GM12865 (cell line): ENCODE measurements at places on chromosomes 7 and 10.

DNA sequence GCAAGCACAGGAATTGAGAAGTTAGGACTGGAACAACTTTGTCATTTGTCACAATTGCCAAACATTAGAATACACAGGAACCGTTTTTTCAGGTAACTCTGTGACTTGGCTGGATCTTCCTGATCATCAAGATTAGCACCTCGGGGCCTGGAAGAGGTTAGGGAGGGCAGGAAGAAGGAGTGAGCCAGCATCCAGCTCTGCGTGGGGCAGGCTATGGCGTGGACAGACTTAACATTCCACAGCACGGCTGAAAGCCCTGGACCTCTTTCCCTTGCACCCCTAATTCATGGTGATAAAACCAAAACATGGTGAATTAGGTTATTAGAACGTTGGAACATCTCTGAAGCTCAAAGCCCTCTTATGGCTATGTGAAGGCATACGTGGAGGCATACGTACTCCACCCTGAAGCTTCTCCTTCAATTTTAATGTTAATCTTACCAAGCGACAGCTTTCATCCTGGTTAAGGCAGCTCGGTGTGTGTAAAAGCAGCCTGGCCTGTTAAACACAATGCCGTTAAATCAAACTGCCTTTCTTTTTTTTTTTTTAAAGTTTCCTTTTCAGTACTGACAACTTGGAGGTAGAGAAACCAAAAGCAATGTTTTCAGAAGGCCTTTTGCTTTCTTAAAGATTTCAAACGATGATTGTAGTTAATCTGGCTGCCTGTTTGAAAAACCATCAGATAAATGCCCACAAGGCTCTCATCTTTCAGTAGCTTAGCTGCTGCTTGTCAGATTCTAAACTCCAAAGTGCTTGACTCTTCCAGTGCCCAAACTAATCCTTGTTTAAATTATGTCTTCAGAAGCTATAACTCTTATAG, 4.5 kb downstream of the GRK5 start:
- peak; percentile 42 for DNase-seq

DNA sequence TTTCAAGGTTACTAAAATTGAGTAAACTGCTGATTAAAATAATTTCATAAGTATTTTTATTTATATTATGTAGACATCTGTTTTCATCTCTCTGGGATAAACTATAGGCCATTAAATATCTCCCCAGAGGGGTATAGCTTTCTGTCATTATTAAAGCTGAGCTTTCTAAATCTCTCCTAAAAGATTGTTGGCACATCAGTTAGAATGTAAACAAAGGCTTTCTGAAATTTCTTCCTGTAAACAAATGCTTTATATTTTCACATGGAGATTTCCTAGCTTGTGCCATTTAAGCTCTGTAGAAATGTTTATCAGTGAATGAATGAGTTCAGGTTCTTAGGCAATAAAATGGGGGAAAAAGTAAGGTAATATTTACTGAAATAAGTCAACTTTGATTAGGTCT, 35.7 kb downstream of the PPP1R9A start:
- DNase-seq, result no peak

DNA sequence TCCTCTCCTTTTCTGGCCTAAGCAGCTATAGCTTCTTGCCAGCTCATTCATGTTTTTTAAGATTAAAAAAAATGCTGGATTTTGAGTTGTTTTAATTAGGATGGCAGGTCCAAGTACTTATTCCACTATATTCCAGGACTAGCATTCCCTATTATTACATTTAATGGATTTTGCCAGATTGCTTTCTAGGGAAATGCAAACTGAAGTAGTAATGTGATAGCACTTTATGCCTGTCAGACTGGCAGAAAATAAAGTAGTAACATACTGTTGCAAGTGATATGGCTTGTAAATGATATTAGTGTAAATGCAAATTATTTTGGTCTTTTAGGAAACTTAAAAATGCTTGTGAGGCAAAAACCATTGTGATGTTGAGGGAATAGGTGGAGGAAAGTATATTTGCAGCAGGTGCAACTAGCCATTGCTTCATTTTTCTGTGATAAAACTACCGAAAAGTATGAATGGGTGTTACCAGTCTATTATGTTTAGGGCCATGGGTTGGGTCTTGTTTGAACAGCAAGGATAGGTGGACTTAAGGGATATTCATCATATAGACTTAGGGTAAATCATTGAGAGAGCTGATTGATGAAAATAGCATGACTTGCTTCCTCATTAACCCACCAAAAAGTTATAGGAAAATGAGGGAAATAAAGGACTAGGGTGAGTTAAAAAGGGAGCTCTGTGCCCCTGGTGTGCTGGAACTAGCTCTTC, 19.9 kb downstream of the ZNRF2 start:
- DNase-seq, result no peak

GRCh38 chr7:130988443-130988842, 254.4 kb upstream of the KLF14 start:
- DNase-seq, result no peak

DNA sequence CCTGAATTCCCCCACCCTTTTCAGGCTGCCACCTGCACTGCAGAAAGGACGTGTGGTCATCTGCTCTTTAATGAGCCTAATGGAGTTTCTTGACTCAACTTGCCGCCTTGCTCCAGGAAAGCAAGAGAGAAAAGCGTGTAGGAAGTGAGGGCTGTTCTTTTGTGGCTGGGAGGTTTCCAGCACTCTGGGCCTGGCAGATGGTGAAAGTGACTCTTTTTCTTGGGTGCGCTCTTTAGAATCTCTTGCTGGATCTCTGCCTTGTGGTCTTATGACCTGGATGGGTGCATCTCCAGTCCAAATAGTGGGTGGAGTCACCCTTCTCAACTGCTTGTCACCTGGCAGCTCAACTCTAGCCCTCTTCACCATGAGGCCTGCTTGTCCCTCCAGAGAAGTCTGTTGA, 244.0 kb downstream of the SORCS1 start:
- DNase-seq, result no peak

DNA sequence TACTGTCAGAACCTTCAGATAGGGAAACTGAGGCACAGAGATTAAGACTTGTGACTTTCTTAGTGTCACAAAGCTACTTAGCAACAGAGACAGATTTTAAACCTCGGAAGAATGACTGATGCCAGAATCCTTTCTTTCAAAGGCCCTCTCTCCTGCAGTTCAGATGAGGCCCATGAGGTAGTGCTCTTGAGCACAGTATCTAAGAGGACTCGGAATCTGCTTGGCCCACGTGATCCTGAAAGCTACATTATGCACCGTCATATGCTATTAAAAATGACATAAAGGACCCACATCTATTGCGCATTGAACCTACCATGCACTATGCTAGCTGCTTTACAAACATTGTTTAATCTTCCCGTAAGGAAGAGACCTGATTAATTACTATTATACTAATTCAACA, 355.9 kb downstream of the SFMBT2 start:
- peak; percentile 28 for DNase-seq

DNA sequence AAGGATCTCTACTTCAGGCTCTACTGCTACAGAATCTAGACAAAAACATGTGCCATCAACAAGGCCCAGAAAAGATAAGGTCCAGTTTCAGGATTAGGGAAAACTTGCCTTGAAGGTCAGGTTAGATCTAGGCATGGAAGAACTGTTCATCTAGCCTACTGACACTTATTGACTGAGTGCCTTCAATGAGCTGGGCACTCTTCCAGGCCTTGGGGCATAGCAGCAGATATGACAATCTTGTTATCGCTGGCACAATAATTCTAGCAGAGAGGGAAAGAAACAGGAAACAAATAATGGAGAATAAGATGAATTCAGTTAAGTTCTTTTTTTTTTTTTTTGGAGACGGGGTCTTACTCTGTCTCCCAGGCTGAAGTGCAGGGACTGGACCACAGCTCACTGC, 71.6 kb downstream of the ADCYAP1R1 start:
- no peak for DNase-seq

DNA sequence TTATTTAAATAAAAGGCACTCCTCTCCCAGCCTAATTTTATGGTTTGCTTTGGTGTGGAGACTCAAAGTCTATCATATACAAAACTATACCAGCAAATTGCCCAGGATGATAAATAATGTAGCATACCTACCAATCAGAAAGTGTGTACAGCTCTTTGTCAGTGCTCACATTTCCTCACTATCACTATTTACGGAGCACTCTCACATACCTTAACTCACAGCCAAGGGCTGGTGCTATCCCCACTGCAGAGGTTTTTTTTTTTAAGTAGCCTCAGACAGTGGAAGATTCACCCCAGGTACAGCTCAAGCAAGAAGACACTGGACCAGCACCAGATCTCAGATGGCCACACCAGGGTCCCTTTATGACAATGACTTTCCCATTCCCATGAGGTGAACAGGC, 2.5 kb downstream of the PDLIM1 start:
- no peak for DNase-seq

GRCh38 chr10:109178591-109178990, 744.7 kb downstream of the XPNPEP1 start:
- no peak for DNase-seq

GRCh38 chr10:45374350-45375052, 485 bp downstream of the ALOX5 start:
- peak; percentile 29 for DNase-seq

DNA sequence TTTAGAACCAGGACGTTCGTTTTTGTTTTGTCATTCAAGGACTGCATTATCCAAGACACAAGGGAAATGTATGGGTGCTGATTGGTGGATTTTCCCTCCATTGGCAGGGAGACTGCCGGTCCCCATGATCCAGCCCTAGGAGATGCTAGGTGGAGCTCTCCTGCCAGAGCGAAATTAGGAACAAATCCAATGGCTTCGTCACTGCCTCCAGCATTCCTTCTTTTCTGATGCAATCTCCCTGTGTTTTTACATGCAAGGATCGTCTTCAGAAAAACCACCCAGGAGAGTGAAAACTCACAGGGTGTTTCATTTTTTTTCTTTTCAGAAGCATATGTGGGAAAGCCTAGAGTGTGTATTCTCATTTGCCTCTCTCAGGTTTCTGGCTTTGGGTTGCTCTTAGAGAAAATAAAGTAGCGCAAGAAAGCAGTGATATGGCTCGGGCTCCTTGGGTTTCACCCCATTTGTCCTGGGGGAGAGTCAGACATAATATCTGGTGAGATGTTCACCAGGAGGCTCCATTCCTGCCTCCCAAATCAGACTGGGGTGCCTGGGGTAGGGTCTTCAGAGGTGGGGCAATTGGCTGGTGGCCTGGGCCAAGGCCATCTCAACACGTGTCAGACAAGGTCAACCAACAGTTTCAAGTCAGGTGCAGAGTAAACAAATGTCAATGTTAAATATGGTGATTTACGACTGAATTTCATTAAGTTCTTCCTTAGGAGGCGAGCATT, 450.9 kb upstream of the MKI67 start:
- DNase-seq, result no peak

DNA sequence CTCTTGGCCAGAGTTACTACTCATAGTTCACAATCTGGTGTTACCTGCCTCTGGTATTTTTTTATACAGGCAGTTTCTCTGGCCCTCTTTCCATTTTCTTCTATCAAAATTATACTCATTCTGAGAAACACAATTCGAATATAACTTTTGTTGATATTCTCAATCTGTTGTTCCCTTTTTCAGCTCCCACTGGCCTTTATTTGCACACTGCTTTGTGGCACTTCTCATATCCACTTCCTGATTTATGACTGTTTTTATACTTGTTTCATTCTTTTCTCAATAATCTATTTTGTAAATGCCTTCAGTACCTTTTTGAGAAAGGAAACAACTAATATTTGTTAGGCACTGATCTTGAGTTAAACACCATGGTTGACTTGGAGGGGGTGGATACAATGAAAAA, 93.8 kb upstream of the HDAC9 start:
- no peak for DNase-seq

DNA sequence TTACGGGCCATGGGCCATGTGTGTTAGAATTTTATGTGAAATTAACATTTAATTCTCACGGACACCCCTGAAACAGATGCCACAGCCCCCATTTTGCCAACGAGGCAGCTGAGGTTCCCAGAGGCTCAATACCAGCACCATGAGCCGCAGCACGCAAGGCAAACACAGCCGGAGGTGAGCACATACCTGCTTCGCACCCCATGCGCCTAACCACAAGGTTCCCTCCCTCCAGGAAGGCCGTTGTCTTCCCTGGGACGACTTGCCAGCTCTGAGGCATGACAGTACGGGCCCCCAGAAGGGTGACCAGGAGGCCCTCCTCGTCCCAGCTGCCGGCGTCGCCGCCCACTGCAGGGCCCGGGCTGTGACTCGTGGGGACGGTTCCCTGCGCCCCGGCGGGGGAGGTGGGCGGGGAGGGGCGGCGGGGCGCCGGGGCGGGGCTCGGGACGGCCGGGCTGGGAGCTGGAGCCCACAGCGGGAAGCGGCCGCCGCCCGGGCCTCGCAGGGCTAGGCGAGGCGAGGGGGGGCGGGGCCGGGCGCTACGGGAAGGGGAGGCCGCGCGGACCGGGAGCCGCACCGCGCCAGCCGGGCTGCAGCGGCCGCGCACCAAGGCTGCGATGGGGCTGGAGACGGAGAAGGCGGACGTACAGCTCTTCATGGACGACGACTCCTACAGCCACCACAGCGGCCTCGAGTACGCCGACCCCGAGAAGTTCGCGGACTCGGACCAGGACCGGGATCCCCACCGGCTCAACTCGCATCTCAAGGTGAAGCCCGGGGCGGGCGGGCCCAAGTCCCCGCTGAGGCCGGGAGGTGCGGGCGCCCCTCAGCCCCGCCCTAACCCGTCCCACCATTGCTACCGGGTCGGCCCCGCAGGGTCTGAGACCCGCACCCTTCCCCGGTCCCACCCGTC, at the start of gene CAV2:
Gene CAV2, plus strand, starts transcription at position 571 of the 910 bp plus-strand sequence. Its CDS starts 44 bp downstream, at position 615.
- DNase-seq, result peak; percentile 25

DNA sequence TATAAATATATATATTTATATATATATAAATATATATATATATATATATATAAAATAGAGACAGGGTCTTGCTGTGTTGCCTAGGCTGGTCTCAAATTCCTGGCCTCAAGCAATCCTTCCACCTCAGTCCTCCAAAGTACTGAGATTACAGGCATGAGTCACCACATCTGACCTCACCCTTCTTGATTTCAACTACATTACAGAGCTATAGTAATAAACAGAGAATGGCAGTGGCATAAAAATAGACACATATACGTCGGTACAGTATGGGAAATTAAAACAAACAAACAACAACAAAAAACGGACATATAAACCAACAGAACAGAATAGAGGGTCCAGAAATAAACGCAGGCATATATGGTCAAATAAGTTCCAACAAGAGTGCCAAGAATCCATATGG, 77.6 kb upstream of the PPP1R3A start:
- no peak for DNase-seq

- DNase-seq, result no peak
Measured at GRCh38 chr7:18497082-18497481, 1.5 kb downstream of the HDAC9 start.

- no peak for DNase-seq
Measured at GRCh38 chr7:2244404-2244995, 2.5 kb downstream of the NUDT1 start.

- DNase-seq, result no peak
Measured at GRCh38 chr7:142334236-142334635, 76.4 kb upstream of the PRSS58 start.

DNA sequence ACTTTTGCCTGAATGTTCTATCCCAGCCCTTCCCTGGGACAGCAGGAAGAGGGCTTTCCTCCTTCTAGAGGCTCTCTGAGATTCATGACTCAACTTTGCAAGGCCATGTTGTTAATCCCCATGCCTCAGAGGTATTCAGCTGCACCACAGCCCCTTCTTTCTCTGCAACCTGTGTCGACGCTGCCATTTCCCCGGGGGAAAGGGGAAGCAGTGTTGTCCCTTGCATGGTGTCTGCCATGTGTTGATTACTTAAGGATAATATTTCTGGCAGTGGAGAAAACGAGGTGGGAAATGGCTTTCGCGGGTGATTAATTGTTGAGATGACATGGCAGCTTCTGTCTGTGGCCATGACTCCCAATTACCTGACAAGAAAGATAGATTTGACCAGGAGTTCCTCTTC, 133.1 kb downstream of the SORCS3 start:
- no peak for DNase-seq
